Activated naive CD8-positive, alpha-beta T cell treated with anti-CD3 and anti-CD28 coated beads for 36 hours (primary cell): ENCODE measurements at places on chromosomes 6 and 20.

DNA sequence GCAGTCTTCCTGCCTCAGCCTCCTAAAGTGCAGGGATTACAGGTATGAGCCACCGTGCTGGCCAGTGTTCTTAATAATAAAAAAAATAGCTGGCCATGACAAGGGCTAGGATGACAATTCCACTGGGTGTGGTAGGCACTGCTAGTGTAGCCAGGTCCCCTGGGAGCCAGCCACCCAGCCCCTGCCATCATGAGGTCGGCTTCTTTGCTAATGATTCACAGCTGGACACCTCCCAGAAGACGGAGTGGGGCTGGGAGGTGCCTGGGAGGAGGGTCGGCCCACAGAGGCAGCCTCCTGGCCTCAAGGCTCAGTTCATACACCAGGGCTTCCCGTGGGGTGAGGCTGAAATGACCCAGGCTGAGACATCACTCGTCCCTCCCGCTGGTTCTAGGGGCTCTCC is 230.4 kb downstream of the TAF4 start:
- no peak for DNase-seq
- H3K4me3 ChIP-seq: no peak overlapping the region
- no peak overlapping the region for H3K27ac ChIP-seq
- H3K4me1 ChIP-seq: no peaks in the 10 kb centered on the region

- no peak for DNase-seq
- peaks cover 3% of the 10 kb centered on the region for H3K27me3 ChIP-seq
- H3K36me3 ChIP-seq: no peaks in the 10 kb centered on the region
- no peak overlapping the region for H3K27ac ChIP-seq
- no peaks in the 10 kb centered on the region for H3K4me1 ChIP-seq
Measured at GRCh38 chr20:24787071-24787470, 162.0 kb upstream of the CST7 start.

DNA sequence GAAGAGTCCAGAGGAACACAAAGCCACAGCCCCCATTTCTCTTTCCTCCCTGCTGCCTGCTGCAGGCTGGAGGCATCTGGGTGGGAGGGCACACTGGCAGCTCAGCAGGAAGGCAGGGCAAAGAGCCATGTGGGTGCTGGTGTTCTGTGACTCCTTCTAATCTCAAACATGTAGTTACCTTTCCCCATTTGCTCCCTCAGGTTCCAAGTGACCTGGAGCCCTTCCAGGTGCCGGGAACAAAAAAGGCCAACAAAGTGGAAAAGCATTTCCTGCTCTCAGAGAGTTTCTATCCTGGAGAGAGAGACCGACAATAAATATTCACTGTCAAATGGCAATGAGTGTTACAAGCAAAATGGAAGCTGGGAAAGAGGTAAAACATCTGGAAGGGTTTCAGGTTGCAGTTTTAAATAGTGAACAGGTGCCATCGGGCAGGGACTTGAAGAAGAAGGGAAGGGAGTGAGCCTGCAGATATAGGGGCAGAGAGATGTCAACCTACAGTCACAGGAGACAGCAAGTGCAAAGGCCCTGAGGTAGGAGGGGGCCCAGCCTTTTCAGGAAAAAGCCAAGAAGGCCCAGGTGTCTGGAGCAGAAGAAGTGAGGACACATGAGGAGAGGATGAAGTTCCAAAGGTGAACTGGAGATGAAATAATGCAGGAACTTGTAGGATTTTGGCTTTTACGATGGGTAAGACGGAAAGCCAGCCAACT is 43.6 kb upstream of the IYD start:
- DNase-seq: no peak
- H3K27me3 ChIP-seq: peaks cover 3% of the 10 kb centered on the region
- no peak overlapping the region for H3K27ac ChIP-seq
- H3K4me3 ChIP-seq: no peak overlapping the region
- H3K4me1 ChIP-seq: no peaks in the 10 kb centered on the region

- no peak overlapping the region for H3K4me3 ChIP-seq
- peaks cover 21% of the 10 kb centered on the region for H3K4me1 ChIP-seq
- peaks cover 33% of the 10 kb centered on the region for H3K36me3 ChIP-seq
- no peaks in the 10 kb centered on the region for H3K27me3 ChIP-seq
- no peak overlapping the region for H3K27ac ChIP-seq
Measured at GRCh38 chr6:13702809-13703302, 8.8 kb downstream of the RANBP9 start.

DNA sequence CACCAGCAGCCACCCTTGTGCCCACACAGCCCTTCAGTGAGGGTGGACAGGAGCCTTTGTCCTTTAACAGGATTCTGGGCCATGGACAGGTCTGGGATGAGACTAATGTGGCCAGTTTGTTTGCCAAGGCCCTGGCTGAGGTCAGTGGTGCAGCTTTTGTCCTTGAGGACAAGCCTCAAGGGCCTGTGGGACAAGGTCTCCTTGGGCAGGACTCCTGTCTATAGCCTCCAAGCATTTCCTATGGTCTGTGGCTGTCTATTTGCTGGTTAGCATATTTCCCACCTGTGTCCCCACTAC is 44.1 kb downstream of the SUN5 start:
- H3K27me3 ChIP-seq: no peaks in the 10 kb centered on the region
- H3K4me3 ChIP-seq: no peak overlapping the region
- peaks cover 7% of the 10 kb centered on the region for H3K36me3 ChIP-seq

- no peaks in the 10 kb centered on the region for H3K27me3 ChIP-seq
- H3K27ac ChIP-seq: peak overlapping the region; percentile 65
- no peak for DNase-seq
- H3K36me3 ChIP-seq: peaks cover 27% of the 10 kb centered on the region
Measured at GRCh38 chr6:45049188-45049843, 278.8 kb upstream of the RUNX2 start.

DNA sequence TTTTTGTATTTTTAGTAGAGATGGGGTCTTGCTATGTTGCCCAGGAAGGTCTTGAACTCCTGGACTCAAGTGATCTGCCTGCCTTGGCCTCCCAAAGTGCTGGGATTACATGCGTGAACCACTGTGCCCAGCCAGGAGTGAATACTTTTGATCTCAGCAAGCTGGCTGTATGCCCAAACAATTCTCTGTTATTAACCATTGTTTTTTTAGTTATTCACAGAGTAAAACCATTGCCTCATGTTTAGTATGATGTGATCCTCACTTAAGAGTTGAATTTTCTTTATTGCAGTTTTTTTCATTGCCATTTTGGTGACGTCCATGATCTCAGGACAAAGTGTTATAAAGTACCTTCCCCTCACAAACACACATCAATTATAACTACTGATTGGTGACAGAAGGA is 14.8 kb downstream of the C6orf141 start:
- no peak overlapping the region for H3K27ac ChIP-seq
- H3K36me3 ChIP-seq: no peaks in the 10 kb centered on the region
- no peak for DNase-seq
- H3K27me3 ChIP-seq: peaks cover 25% of the 10 kb centered on the region
- no peaks in the 10 kb centered on the region for H3K4me1 ChIP-seq
- H3K4me3 ChIP-seq: no peak overlapping the region

- H3K27ac ChIP-seq: no peak overlapping the region
- no peaks in the 10 kb centered on the region for H3K27me3 ChIP-seq
- H3K4me3 ChIP-seq: no peak overlapping the region
- no peaks in the 10 kb centered on the region for H3K36me3 ChIP-seq
- no peak for DNase-seq
Measured at GRCh38 chr20:21230220-21230619, 72.9 kb upstream of the XRN2 start.

GRCh38 chr6:163014736-163015135 is 287.0 kb downstream of the PACRG start:
- no peak for DNase-seq
- H3K36me3 ChIP-seq: no peaks in the 10 kb centered on the region
- H3K27ac ChIP-seq: no peak overlapping the region
- H3K4me3 ChIP-seq: no peak overlapping the region

DNA sequence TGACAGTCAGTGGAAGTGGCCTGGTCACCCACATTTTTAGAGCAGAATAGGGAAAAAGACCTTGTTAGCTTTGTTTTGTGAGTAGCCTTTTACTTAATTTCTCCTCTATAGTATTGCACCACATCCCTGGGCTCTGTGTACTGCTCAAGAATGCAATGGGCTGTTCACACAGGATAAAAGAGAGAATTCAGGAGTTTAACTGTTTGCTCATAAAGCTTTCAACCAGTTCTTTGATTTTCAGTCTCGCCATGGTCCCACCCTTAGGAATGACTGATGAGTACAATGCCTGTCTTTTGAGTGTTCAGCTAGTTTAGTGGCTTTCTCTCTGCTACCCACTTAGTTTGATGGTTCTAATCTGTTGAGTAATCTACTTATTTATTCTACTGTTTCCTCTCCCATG is 129.7 kb downstream of the PLG start:
- peaks cover 6% of the 10 kb centered on the region for H3K27me3 ChIP-seq
- no peak overlapping the region for H3K4me3 ChIP-seq
- no peak overlapping the region for H3K27ac ChIP-seq
- no peak for DNase-seq

GRCh38 chr6:108203189-108204112 is 37.6 kb downstream of the NR2E1 start:
- no peak for DNase-seq
- no peak overlapping the region for H3K27ac ChIP-seq
- peaks cover 24% of the 10 kb centered on the region for H3K36me3 ChIP-seq
- no peak overlapping the region for H3K4me3 ChIP-seq
- H3K4me1 ChIP-seq: peaks cover 9% of the 10 kb centered on the region

GRCh38 chr6:142297605-142297995 is 4.2 kb upstream of the ADGRG6 start:
- peaks cover 9% of the 10 kb centered on the region for H3K27me3 ChIP-seq
- H3K27ac ChIP-seq: no peak overlapping the region

DNA sequence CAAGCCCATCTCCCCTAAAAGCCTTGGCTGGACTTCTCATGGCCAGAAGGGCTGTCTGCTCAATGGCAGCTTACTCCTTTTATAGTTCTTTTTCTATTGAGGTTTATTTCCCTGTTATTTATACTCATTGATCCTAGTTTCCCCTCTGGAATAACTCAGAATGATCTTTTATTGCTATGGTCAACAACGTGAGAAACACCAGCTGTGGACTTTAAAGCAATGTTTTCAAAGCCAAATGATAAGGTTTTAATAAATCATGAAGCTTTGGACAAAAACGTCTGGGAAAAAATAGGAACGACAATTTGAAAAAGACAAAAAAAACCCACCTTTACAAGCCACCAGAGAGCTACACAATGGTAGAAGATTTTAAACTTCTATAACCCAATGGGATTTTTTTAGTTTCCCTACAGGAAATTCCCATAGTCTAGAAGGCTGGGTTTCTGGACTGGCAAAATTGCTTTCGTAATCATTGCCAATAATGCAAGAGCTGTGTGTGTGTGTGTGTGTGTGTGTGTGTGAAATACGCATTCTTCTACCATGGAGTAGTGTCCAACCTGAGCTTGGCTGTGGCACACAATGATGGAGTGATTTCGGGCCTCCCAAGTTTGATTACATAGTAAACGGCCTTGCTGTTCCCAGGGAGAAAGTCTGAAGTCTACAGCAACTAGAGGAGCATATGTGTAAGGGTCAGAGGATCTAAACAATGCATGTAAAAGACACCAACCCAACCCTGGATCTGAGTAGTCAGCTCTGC is 396.0 kb downstream of the SYNE1 start:
- H3K27me3 ChIP-seq: no peaks in the 10 kb centered on the region
- peaks cover 2% of the 10 kb centered on the region for H3K36me3 ChIP-seq
- H3K4me3 ChIP-seq: no peak overlapping the region
- no peak for DNase-seq

DNA sequence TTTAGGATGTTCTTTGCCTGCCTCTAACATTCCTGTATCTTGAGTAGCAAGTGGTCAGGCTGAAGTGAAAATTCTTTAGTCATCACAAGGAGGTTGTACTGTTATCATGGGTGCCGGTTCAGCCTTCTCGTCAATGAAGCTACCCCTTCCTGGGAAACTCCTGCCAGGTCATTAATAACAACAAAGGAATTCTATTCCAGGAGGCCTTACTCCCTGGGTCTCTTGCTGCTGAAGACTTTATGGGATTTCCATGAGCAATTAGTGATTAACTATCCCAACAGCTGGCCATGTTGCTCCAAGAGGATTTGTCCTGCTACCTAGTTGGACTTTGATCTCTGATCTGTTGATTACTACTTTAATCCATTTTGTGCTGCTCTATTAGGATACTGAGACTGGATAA is 62.7 kb upstream of the ELOVL5 start:
- H3K36me3 ChIP-seq: no peaks in the 10 kb centered on the region
- no peak for DNase-seq
- peaks cover 4% of the 10 kb centered on the region for H3K4me1 ChIP-seq
- H3K27ac ChIP-seq: no peak overlapping the region
- no peaks in the 10 kb centered on the region for H3K27me3 ChIP-seq
- no peak overlapping the region for H3K4me3 ChIP-seq

DNA sequence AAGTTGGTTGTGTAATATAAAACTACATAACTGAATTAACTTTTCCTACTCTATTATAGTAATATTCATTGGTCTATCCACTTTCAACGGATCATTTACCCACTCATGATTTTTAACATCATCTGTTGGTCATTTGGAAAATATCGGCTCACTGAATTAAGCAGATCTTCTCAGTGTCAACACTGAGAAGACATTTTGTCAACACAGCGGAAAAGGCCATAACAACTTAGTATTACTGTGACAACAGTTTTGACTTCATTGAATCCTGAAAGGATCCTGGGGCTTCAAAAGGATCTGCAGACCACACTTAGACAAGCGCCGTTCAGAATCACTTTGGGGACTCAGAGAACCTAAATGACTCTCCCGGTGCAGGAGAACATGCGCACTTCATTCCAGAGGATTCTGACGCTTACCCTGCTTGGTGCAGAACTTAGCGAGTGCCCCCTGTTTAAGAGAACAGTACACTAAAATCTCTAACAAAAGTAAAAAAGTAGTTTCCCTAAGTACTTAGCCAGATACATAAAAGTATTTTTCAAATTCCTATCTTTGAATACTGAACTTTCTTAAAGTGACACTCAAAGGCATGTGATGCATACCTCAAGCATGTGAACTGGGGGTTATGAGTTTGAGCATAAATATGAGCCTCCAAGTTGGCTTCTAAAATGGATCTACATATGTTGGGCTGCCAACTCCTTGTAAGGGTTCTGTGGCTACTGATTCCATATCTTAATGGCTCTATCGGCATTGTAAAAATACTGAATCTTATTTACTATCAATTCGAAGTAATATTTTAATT is 4.0 kb downstream of the ZBTB2 start:
- H3K4me1 ChIP-seq: peaks cover 42% of the 10 kb centered on the region
- H3K36me3 ChIP-seq: peaks cover 29% of the 10 kb centered on the region
- no peak for DNase-seq

GRCh38 chr6:149889326-149889725 is 8.6 kb downstream of the RAET1E start:
- no peak overlapping the region for H3K4me3 ChIP-seq
- H3K27ac ChIP-seq: no peak overlapping the region
- no peaks in the 10 kb centered on the region for H3K36me3 ChIP-seq

- peaks cover 7% of the 10 kb centered on the region for H3K4me1 ChIP-seq
- peaks cover 42% of the 10 kb centered on the region for H3K27me3 ChIP-seq
- no peak overlapping the region for H3K27ac ChIP-seq
- peak overlapping the region; percentile 83 for H3K4me3 ChIP-seq
- H3K36me3 ChIP-seq: peaks cover 2% of the 10 kb centered on the region
Measured at GRCh38 chr6:21586740-21587178, 6.8 kb upstream of the SOX4 start.

GRCh38 chr6:33018904-33019303 is 9.5 kb upstream of the HLA-DOA start:
- no peaks in the 10 kb centered on the region for H3K36me3 ChIP-seq
- no peak for DNase-seq
- H3K27me3 ChIP-seq: peaks cover 16% of the 10 kb centered on the region
